ENCODE measurements at places on chromosomes 5 and 9.
A peak's percentile ranks its signal among the peaks of the same experiment; 100 is the strongest.

- DNase-seq: no peak
These were observed 73.2 kb downstream of the ACER2 start for GRCh38 chr9:19481971-19482404.

- DNase-seq: no peak
These were observed 173.9 kb upstream of the KLF9 start for GRCh38 chr9:70588381-70588780.

DNA sequence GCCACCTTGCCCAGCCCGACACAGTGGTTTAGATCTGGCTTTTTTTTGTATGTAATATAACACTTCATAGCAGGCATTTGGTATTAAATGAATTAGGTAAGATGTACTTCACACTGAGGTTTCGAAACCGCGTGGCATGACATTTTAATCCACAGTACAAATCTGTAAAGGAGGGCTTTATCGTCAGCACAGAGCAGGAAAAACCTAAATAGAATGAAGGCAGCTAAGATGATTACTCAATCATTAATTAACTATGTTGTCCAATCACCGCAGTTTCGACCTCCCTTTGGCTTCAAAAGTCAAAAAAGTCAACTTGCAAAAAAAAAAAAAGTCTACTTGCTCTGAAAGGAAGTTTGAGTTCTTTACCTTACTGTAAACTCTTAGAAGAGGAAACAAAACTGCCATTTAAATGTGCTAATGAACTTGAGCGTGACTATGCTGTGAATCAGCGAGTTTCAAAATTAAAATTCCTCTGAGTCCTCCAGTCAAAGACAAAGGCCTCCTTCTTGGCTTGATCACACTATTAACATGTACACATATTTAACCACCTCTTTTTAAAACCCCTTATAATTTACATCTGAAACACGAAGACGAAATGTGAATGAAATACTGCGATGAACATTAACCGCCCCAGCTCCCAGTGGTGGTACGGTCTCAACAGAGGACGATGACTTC lies 698 bp upstream of the SEC24A start:
- no peak for DNase-seq

- peak; percentile 4 for DNase-seq
These were observed 1.4 kb downstream of the EFNA5 start for GRCh38 chr5:107669096-107670031.

- no peak for DNase-seq
These were observed 81.8 kb downstream of the FBXW11 start for GRCh38 chr5:171924493-171925122.

DNA sequence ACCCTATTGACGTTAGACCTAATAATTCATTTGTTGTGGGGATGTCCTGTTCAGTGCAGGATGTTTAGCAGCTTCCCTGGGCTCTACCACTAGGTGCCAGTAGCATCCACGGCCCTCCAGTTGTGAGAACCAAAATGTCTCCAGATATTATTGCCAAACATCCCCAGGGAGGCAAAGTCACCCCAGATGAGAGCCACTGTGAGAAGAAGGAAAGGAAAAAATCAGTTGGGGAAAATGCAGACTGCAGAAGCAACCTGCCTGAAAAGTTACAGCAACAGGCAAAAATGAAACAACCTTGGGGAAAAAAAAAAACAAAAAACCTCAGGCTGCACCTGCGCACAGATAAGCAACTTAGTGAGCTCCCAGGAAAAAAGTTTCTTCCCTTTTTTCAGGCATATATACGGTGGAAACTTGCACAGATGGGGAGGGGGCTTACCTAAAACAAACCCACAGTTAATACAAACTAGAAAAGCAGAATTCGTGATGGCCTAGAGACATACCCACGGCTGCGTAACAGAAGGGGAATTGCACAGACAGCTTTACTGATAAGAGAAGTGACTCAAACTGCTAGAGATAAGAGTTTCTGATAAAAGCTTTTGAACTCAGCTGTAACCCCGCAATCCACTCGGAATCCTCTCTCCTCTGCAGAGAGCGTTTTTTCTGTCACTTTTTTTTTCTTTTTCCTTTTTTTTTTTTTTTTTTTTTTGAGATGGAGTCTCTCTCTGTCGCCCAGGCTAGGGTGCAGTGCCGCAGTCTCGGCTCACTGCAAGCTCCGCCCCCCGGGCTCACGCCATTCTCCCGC lies 29.8 kb upstream of the FBP1 start:
- DNase-seq: peak; percentile 18

DNA sequence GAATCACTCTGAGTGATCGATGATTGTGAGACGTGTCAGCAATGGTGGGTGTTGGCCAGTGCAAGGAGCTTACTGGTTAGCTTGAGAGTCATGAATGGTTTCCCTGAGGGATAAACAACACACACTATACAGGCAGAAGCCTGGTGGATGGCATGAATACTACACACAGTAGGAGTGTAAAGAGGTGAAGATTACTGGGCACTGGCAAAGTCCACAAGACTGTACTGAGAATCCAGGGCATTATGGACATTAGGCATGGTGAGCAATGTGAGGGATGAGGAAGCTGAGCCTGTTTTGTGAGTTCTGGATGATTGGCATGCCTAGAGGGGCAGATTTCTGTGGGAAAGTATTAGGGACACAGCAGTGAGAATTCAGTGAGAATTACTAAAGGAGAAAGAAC lies 71.3 kb downstream of the KDM4C start:
- DNase-seq: no peak

- peak; percentile 74 for DNase-seq
These were observed 684 bp downstream of the DNAJA1 start for GRCh38 chr9:33025572-33026342.

DNA sequence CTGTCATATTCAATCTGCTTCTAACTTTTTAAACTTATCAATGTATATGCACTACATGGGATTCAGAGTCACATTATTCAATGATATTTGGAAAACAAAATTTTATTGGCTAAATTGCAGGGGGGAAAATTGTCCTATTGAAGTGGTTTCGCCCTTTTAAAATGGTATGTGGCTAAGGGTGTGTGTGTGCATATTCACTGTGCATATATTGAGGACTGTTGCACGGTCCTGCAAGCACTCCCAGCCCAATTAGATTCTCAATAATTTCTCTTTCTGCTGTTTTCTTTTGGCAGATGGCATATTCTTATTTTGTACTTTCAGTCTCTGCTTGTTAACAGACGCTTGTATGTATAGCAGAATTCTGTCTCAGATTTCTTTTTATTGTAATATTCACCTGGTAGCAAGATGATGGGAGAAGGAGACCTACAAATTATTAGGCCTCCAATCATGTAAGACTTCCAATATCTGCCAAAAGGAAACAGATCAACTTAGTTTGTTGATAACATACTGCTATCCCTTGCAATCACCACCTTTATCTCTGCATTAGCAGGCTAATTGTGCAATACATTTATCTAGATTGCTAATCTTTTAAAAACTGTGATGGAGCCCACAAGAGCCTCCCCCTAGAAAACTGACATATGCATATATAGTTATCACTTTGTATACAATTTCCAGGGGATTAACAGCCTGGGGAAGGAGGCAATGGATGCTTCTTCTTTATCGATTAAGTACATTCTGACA lies 411.5 kb downstream of the PLK2 start:
- no peak for DNase-seq

GRCh38 chr5:107484281-107484680 lies 186.5 kb downstream of the EFNA5 start:
- no peak for DNase-seq

GRCh38 chr9:89168901-89169813 lies 9.5 kb downstream of the SHC3 start:
- DNase-seq: no peak

DNA sequence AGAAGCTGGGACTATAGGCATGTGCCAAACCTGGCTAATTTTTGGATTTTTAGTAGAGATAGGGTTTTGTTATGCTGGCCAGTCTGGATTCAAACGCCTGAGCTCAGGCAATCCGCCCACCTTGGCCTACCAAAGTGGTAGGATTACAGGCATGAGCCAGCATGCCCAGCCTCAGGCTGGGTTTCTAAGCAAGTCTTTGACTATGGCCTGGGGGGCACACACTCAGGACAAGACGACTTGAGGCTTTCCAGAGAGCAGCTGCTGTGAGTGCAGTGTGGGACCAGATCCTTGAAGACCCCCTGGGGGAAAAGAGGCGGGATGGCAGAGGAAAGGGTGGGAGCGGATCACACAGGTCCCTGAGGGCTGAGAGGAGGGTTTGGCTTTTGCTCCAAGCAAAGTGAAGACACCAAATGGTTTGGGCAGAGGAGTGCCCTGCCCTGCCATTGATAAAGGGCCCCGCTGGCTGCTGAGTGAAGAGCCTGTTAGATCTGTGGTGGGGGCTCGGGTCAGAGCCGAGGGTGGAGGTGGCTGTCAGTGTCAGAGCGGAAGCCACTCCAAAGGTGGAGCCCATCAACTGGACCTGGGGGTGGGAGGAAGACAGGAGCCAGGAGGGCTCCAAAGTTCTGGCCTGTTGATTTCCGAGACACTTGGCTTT lies 46.8 kb upstream of the FUBP3 start:
- DNase-seq: no peak

DNA sequence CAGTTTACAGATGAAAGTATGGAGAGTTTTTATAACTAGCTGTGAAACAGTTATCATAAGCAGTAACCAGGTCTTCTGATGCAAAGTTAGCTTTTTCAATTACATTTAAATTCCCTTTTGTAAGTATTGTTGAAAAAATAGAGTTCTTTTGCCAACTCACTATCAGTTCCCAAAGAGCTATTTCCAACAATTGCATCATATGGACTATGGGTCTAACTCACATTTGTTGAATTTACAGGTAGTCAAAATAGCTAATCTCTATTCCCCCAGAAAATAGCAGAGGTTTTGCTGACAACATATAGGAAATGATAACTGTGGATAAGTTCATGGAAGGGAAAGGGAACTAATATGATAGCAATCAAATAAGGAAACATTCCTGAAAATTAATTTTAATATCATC lies 1.4 kb downstream of the SPINK1 start:
- no peak for DNase-seq

DNA sequence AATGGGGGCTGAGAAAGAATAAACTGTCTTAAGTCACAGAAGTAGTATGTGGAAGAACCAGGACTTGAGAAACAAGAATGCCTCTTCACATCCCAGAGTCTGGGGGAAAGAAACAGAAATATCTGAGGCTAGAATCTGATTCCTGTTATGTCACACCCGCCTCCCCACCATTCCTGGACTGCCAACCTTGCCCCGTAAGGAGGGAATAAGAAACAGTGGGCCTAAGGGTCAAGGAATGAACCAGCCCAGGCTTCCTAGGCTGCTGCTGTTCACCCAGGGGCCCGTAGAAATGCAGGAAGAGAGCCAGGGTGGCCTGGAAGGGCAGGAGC lies 4.3 kb downstream of the PCDH1 start:
- no peak for DNase-seq

- DNase-seq: peak; percentile 80
These were observed 109.1 kb upstream of the RPS23 start for GRCh38 chr5:82387001-82387818.

- DNase-seq: no peak
These were observed 89.8 kb upstream of the COL5A1 start for GRCh38 chr9:134551644-134552348.

DNA sequence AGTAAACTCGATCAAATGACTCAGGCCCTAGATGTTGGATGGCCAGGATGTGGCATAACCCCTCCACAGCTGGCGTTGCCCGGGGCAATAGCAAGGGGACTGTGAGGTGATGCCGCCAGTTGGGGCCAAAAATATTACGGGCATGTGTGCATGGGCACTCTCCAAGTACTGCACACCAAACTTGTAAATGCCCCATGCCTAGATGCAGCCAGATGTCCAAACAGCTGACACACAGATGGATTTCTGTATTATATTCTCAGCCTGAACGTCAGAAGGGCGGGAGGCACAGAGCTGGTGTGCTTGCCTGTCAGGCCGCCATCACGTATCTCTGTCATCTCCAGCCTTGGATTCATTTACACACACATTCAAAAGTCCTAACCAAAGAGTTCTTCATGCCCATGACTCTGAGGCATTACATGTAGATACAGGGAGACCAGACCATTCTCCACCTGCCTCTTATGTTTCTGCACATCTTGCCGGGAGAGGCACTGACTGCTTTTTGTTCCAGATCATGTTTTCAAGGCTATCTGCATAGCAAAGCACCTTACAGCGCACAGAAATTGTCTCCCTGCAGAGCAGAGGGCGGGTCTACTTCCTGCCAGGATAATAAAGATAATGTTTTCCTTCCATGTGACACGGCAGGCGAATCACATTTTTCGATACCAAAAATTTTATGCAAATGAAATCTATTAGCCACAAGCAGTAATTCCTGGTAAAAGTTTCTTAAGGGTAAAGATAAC lies 200.9 kb upstream of the ADAMTS16 start:
- DNase-seq: no peak

DNA sequence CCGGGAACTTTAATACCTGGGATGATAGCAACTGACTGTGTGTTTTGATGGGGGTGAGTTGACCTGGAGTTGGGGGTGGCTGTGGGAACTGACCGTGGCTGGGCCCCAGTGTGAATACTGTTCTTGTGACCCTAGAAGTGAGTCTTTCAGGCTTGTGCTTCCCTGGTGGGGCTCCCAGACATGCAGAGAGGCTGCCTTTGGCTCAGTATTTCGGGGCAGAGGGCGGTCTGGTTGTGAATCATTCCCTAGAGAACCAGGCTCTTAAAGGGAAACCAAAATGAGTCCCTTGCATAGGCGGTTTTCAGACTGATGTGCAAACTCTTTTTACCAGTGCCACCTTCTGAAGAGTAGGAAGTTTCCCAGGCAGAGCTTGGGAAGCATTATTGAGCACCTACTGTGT lies 132.1 kb downstream of the MACROH2A1 start:
- DNase-seq: no peak

GRCh38 chr9:13919401-13919800 lies 394.5 kb downstream of the NFIB start:
- DNase-seq: no peak

DNA sequence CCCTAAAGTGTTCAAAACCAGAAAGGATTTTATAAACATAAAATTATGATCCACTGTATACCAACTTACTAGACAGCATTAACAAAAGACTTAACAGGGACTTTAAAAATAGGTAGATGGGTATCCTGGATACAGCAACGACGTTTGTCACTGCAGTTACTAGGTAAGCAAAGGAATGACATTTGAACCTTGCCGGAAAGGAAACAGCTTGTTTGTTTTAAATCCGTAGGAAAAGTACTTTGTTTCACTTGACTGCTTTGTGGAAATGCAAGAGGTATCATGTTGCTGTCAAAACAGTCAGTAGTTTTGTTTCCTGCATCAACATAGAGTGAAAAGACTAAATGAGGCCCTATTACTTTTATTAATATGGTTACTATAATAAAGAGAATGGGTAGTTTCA lies 122.9 kb downstream of the CDC42SE2 start:
- DNase-seq: no peak

DNA sequence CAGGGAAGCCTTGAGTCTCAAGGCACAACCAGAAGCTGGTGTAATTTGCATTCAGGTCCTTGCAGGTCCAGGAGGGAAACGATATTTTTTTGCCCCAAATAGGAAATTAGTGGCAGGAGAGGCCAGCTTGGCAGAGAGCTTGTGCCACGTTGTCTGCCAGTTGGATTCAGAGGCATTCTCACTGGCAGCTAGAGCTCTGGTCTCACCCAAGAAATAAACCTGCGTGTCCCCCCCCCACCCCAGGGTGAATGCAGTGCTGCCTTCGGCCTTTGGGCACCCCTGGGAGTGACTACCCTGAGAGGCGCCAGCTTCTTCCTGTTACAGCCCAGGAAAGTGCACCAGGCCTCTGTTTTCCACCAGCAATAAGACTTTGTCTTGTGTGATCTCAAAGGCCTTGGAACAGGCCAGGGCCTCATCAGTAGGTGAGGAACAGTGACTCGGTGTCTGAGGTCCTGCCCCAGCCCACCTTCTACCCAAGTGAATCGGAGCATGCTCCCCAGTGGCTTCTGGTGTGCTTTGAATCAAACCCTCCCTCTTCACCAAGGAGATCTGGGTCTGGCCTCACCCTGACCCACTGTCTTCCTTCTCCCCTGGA lies 68.4 kb downstream of the HSPA4 start:
- DNase-seq: no peak
